Transverse colon (tissue), 4 donors: ENCODE measurements at places on chromosomes 7 and 10. TPM values are rescaled to one million over a fixed set of nuclear protein-coding genes. Genes with fewer than 3 reads are reported as not detected.

DNA sequence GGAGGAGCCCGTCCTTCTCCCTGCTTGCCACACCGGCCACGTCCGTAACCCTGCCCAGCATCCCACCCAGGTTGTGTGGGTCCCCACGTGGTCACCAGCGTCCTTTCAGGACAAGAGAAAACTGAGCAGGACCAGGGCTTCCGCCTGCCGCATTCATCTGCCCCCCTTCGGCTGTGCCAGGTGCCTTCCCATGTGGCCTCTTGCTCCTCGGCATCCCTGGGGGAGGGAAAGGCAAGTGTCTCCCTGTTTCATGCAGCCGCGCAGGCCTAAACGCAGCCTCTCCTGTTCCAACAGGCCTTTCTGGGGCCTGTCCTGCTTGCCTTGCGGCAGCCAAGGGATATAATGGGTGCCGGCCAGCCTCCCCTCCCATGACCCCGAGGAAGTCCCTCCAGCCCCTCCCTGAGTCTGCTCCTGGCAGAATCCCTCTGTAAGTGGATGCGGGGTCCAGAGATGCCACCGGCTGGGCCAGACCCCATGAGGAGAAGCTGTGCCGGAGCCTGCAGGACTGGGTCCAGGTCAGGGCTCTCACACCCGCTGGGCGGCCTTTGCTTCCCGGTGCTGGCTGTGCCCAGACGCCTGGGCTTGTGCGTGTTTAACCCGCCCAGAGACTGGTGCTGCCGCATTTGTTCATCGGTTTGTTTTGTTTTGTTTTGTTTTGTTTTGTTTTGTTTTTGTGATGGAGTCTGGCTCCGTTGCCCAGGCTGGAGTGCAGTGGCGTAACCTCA is 23.1 kb downstream of the SHH start:
- DNase-seq = no peak

DNA sequence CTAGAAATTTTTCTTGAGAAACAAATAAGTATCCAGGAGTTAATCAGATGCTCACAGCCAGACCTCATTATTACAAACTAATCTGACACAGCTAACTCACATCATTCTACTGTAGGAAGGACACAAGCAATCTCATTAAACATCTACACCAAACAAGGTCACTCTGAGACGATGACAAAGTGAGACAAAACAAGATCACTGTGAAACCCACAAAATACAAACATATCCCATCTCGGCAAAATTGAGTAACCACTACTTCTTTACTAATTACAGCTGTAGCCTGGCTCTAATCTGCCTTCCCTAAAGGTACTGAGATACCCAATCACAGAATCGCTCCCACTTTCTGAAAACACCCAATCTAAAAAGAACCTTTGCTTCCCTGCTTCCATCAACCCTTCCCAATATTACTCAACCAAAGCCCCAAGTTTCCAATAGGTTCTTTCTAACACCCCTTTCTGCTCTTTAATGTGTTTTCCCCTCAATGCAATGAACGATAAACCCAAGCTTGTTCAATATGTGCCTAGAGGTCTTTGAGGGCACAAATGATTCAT is 26.9 kb downstream of the CCDC6 start:
- no peak for DNase-seq

- no peak for DNase-seq
Measured at GRCh38 chr10:32166365-32166764, 110.1 kb upstream of the KIF5B start.

- DNase-seq = no peak
Measured at GRCh38 chr7:78406531-78406930, 608.0 kb downstream of the PHTF2 start.

DNA sequence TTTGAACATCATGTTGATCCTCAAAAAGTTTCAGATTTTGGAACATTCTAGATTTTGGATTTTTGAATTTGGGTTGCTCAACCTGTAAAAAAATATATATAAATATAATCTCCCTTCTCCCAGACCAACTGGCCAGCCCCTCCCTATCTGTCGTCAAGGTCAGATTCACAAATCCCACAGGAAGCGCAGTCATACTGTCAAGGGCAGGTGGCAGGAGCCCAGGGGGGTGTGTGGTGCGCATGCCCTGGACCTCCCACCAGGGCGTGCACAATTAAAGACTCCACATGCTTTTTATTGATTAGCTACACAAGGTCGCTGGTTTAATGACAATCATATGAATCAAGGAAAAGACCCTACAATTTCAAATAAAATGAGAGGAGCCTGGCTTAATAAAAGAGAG is 77.0 kb upstream of the EEPD1 start:
- DNase-seq = no peak

- no peak for DNase-seq
Measured at GRCh38 chr10:88012641-88013040, 149.2 kb downstream of the PTEN start.

DNA sequence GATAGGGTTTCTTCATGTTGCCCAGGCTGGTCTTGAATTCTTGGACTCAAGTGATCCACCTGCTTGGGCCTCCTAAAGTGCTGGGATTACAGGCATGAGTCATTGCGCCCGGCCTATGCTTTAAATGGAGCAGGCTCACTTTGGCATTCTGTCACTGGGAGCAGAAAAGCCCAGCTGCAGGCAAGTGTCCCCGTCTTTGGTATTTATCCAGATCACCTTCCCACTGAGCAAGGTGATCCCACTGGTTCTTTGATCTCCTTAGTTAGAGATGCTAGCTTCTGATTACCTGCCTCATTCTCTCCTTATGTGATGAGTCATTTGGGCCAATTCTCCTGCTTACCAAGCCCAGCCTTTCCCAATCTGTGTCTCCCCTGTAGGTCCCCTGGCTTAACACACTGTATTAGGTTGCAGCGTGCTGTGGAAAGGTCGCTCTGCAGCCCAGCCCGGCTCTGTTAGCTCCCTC is 39.3 kb downstream of the SPDYE5 start:
- no peak for DNase-seq

GRCh38 chr10:2589196-2589595 is 478.2 kb upstream of the PFKP start:
- no peak for DNase-seq

DNA sequence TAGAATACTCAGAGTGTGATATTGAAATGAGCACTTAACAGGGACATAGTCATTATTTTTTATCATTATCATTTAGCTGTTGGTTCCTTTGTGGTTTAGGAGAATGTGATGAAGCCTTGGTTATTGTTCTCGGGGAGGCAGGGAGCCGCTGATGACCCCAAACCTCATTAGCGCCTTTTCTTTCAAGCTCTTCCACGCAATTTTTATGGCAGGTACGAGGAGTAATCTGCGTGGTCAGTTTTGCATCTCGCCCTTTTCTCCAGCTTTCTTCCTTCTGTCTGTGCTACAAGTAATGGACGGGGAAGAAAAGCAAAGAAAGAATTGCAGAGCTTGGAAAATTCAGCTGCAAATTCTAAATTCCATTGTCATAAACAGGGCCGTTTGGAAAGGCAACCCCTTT is 338.4 kb downstream of the GLRX3 start:
- DNase-seq = no peak

- no peak for DNase-seq
Measured at GRCh38 chr7:102277901-102278300, 8.8 kb upstream of the SH2B2 start.

- DNase-seq = no peak
Measured at GRCh38 chr7:80905334-80905733, 13.5 kb downstream of the SEMA3C start.

GRCh38 chr10:74047304-74047703 is 49.4 kb downstream of the VCL start:
- DNase-seq = no peak

DNA sequence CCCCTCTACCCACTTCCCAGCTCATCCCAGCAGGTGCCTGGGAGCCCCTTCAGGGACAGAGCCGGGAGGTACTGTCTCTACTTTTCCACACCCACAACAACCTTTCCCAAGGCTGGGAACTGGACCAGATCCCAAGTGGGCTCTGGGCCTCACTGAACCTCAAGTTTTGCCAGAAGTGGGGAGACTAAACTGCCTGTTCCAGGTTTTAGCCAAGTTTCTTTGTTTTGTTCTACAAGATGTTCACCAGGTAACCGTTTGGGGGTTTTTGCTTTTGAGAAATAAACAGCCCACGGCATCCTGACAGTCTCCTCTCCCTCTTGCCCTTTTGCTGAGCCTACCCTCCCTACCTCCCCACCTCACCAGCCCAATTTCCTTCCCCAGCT is 10.6 kb upstream of the EMX2 start:
- no peak for DNase-seq

DNA sequence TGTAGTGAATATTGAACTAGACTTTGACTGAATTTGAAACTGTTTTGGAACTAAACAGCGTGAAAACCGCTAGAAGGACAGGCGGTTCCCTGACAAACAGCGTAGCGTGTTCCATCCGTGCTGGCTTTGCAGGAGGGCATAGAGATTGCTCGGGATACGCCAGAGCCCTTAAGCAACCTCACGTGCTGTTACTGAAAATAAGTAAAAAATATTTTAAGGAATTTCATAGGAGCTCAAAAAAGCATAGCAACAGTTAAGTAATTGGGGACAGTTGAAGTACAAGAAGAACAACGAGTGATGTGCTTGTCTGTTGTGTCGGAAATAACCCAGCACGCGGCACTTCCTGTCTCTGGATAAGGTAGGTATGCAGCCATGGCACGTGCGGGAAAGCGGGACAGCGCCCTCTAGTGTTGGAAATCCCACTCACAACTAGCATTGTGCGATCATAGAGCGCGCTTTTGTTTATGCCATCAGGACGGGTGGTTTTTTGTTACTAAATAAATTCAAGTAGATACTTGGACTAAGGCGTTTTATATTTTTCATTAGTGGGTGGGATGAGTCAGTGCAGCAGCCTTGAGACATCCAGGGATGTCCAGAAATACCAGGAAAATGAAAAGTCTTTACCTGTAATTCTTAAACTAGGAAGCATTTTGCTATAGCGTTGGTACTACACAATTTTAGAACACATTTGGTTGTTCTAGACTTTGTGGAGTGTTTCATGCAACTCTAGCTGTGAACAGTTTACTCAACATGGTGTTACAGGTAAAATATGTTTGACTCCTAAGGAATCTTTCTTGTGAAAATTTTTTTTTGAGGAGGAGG is 50.4 kb downstream of the DNAJB6 start:
- peak; percentile 82 for DNase-seq

- no peak for DNase-seq
Measured at GRCh38 chr7:126658684-126659083, 594.1 kb downstream of the GRM8 start.

Gene DRGX
- not detected for total RNA-seq

Gene ARHGAP22
- total RNA-seq = 3.4 TPM

Gene ADCK2
- total RNA-seq = 31.6 TPM

Gene HOXA11
- 4.5 TPM for total RNA-seq

Gene PRPS1L1
- total RNA-seq = not detected
